ENCODE measurements at places on chromosomes 6 and 20.

DNA sequence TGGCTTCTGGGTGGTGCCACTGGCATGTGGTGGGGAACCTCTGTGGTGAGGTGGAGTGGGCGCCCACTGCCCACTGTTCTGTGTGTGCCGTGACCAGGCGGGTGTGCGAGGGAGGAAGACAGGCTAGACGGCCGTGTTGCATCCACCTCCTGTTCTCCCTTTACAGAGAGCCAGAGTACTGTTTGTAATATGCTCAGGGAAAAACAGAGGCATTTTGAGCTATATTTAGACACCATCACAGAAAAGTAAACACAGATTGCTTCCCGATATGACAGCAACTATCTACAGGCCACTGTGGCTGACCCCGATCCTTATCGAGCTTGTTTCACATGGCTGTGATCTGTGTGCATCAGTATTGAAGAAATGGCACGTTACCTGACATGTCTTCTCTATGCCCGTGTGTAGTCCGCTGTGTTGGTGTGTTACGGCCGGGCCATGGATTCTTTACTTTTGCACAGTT, 45.6 kb downstream of the ARID1B start:
- no peak for DNase-seq

- DNase-seq: no peak
Measured at GRCh38 chr20:48406498-48406897, 421.3 kb downstream of the PREX1 start.

DNA sequence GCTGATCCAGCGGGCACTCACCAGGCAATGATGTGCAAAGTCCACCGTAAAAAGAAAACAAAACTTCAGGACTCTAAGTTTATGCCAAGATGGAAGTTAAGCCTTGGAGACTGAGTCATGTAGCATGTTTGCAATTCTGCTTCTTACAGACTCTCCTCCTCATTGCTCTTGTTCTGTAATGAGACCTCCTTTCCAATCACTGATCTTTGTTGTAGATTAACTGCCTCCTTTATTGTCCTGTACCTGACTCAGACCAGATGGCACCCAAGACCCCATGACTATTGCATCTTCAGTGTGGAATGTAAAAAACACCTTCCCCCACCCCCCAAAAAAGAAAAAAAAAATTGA, 11.2 kb downstream of the NEU1 start:
- DNase-seq: no peak

DNA sequence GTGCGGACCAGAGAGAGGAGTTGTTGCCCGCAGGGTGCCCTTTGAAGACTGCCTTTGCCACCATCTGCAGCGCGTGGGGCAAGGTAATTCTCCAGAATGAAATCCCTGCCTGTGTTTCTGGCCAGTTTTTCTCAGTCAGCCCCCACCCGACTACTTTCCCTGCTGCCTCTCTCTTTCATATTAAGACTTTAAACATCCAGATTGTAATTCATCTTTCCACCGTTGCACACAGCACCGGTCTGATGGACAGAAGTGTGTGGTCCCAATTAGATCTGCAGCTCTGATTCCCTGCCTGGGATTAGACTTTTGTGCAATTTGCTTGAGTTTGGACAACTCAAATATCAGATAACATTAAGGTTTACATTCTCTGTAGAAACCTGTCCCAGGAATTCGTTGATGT, 489.0 kb downstream of the QKI start:
- no peak for DNase-seq

- DNase-seq: no peak
Measured at GRCh38 chr6:65938000-65938399, 231.0 kb upstream of the EYS start.
